ENCODE measurements at places on chromosomes 3 and 15.

DNA sequence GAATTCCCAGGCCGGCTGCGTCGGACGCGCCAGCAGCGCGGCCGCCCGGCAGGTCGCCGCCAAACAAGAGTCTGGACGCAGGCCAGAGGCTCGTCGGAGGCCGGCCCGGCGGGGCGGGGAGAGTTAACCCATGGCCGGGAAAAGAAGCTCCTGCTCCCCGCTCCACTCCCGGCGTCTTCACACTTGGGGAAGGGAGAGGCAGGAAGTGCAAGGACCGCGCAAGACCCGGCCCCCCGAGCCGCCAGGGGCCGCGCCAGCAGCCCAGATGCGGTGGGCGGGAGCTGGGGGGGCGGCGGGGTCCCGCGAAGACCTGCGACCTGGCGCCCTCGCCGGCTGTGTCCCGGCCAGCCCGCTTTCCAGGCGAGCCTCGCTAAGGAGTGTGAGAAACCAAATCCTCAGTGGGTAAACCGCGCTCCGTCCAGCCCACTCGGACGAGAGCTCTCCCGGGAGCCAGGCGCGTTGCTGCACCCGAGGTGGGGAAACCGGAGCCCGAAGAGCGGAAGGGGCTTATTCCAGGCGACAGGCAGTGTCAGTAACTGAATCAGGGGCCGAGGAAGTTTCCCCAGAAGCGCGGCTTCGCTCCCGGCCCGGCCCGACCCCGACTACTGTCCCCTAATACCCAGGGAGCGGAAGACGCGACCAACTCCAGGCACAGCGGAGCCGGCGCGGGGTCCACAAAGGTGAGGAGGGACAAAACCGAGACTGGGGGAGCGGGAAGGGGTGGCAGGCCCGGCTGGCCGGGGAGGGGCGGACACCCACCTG, 721 bp downstream of the ADAMTS7 start:
- H3K27ac ChIP-seq, result no peak overlapping the region
- peaks cover 2% of the 10 kb centered on the region for H3K36me3 ChIP-seq
- peak overlapping the region; percentile 81 for H3K4me3 ChIP-seq
- H3K4me1 ChIP-seq, result peaks cover 13% of the 10 kb centered on the region
- DNase-seq, result no peak

DNA sequence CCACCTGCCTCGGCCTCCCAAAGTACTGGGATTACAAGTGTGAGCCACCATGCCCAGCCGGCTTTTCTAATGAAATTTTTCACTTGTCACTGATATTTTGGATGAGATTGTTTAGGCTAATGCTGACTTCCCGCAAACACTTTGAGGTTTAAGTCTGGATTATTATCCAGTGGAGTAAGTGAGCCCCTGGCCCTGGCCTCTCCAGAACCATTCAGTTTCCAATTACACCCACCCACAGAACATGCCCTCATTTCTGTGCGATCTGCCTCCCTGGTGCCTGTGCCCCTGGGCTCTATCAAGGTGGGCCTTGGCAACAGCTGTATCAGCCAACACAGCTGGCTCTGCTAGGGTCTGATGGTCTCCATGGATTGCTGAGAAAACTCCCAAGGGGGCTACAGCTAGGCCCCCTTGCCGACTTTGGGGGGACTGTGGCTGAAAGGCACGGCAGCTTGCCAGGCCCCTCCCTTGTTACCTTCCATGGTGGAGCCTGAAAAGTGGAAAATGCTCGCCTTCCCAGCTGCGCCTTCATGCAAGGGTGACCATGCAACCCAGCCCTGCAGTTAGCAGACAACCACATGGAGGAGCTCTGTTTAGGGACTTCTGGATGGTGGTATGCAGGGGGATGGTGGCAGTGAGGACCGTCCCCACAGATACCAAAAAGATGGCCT, 288.9 kb downstream of the FAM43A start:
- DNase-seq, result no peak
- peaks cover 20% of the 10 kb centered on the region for H3K4me1 ChIP-seq

- no peak overlapping the region for H3K4me3 ChIP-seq
- H3K27me3 ChIP-seq, result peaks cover 7% of the 10 kb centered on the region
- H3K4me1 ChIP-seq, result peaks cover 4% of the 10 kb centered on the region
- DNase-seq, result no peak
Observed at GRCh38 chr3:197338586-197338985, 40.2 kb upstream of the DLG1 start.

- DNase-seq, result no peak
- H3K27ac ChIP-seq, result peak overlapping the region; percentile 47
- no peak overlapping the region for H3K4me3 ChIP-seq
- H3K4me1 ChIP-seq, result peaks cover 5% of the 10 kb centered on the region
- H3K27me3 ChIP-seq, result no peaks in the 10 kb centered on the region
Observed at GRCh38 chr15:64430000-64430735, 30.2 kb upstream of the ZNF609 start.

- H3K27me3 ChIP-seq, result no peaks in the 10 kb centered on the region
- no peak for DNase-seq
- peak overlapping the region; percentile 77 for H3K27ac ChIP-seq
- peaks cover 27% of the 10 kb centered on the region for H3K36me3 ChIP-seq
- H3K4me3 ChIP-seq, result no peak overlapping the region
Observed at GRCh38 chr15:74418575-74419338, 15.0 kb downstream of the SEMA7A start.

- H3K27ac ChIP-seq, result no peak overlapping the region
- H3K4me3 ChIP-seq, result no peak overlapping the region
- peaks cover 1% of the 10 kb centered on the region for H3K36me3 ChIP-seq
- H3K4me1 ChIP-seq, result peaks cover 7% of the 10 kb centered on the region
Observed at GRCh38 chr15:98889930-98890695, 117.5 kb downstream of the PGPEP1L start.

- no peaks in the 10 kb centered on the region for H3K27me3 ChIP-seq
- H3K4me3 ChIP-seq, result peak overlapping the region; percentile 83
- H3K27ac ChIP-seq, result no peak overlapping the region
- peaks cover 20% of the 10 kb centered on the region for H3K4me1 ChIP-seq
- DNase-seq, result no peak
Observed at GRCh38 chr3:113698956-113699355, 2.5 kb upstream of the USF3 start.

DNA sequence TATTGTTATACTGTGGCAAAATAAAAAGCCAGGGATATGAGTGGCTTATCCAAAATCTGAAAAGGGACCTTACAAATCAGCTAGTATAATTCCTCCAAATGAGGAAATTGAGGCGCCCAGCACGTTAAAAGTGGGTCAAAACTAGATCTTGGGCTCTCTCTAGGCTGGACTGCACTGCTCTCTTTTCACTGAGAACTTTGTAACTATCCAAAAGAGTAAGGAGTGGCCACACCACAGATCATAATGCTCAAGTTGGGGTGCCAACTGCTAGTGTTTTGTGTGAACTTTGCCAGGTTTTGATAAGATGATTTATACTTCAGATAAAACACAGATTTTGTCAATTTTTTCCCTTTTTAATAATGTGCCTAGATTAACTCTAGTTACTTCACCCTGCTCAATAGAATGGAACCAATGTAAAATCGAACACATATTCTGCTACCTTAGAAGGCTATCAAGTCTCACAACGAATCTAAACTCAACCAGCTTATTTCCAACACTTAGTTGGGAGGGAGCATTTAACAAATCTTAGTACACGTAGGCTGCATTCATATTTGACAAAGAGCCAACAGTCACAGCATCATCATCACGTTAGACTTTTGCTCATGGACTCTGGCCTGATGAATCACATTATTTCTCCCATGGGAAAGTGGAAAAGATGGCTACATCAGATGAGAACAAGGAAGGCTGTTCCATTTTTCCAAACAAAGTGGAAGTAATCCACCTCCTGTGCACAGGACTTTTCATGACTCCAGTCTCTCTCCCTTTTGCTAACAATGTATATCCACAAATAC, 64.4 kb downstream of the ABI3BP start:
- no peak overlapping the region for H3K4me3 ChIP-seq
- no peaks in the 10 kb centered on the region for H3K27me3 ChIP-seq
- no peak for DNase-seq
- no peaks in the 10 kb centered on the region for H3K36me3 ChIP-seq
- no peaks in the 10 kb centered on the region for H3K4me1 ChIP-seq
